Stimulated activated CD4-positive, alpha-beta T cell treated with anti-CD3 and anti-CD28 coated beads, Interleukin-15, amount 100 ng/mL, for 24 hours (primary cell): ENCODE measurements at places on chromosomes 1 and 21.
A peak's percentile ranks its signal among the peaks of the same experiment; 100 is the strongest.

DNA sequence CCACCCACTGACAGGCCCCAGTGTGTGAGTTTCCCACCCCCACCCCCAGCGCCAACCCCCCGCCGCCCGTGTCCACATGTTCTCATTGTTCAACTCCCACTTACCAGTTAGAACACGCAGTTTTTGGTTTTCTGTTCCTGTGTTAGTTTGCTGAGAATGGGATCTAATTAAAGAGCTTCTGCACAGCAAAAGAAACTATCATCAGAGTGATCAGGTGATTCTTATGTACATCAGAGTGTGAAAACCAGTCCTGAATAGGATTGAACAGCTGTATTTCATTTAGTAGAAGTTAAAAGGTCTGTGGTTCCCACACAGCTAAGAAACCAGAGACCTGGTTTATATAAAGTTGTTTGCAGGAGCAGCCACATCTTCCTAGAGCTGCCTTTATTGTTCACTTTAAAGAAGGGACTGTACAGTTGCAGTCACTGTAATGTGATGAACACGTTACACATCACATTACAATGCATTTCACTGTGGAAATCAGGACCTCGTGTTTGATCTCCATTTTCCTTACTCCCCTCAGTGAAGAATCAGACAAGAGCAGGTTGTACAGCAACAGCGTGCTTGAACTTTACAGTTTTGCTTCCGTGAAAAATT is 1.2 kb downstream of the GBP6 start:
- DNase-seq = no peak

DNA sequence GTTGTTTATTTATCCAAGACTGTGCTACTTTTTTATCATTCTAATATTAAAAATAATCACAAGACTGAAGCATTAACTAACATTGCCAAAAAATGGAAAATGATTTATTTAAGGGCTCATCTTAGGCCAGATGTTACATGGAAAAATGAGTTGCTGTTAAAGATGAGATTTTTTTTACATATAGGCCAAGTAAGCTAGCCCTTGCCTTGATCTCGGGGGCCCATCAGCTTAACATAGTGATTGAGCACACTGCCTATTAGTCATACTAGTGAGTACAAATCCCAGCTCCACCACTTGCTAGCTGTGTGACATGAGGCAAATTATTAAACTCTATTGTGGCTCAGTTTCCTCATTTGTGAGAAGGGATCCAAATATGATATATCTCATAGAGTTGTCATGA is 275.9 kb upstream of the SNX7 start:
- DNase-seq = no peak

DNA sequence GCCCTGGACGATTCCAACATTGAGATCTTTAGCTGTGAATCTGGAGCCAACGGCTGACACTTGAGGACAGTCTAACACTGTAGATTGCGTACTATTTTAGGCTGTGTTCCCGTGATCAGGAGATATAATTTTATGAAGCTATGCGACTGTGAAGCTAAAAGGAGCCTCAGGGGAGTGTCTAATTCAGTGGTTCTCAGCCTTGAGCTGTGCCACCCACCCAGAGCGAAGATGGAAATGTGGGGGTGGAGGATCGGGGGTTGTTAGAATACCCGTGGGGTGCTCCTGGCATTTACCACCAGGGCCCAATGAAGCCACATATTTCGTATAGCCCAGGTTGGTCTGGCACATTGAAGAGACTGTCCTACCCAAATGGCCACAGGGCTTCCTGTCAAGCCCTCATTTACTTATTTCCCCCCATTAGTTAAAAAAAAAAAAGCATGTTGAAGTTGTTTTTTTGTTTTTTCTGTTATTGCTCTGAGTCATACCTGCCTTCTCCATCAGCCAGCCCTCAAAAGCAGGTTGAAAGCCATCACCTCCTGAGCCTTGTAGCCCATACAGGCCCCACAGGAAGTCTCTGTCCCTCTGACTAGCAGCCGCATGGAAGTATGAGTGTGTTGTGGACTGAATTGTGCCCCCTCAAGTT is 141.7 kb downstream of the GALNT2 start:
- peak; percentile 58 for DNase-seq

DNA sequence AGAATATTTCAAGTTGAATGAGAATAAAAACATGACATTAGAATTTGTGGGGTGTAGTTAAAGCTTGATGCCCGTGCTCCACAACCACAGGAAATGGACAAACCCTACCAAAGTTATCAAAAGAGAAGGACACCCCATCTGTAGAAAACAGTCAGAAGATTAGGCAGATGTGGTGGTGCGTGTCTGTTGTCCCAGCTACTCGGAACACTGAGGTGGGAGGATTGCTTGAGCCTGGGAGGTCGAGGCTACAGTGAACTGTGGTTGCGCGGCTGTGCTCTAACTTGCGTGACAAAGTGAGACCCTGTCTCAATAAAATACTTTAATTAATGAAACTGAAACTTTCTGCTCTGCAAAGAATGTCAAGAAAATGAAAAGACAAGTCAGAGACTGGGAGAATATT is 1.5 kb upstream of the SPATC1L start:
- no peak for DNase-seq

- DNase-seq = no peak
Observed at GRCh38 chr1:93109578-93109977, 30.5 kb downstream of the MTF2 start.

DNA sequence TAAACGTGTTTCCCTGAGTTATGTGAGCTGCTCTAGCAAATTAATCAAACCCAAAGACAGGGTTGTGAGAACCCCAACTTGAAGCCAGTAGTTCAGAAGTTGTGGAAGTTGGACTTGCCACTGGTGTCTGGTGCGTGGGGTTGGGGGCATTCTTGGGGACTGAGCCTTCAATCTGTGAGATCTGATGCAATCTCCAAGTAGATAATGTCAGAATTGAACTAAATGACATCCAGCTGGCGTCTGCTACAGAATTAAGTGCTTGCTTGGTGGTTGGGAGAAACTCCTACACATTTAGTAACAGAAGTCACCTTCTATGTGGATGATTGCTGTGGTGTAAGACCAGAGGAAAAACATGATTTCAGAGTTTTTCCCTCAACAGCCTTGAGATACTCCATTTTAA is 207.4 kb downstream of the FGGY start:
- DNase-seq = no peak

DNA sequence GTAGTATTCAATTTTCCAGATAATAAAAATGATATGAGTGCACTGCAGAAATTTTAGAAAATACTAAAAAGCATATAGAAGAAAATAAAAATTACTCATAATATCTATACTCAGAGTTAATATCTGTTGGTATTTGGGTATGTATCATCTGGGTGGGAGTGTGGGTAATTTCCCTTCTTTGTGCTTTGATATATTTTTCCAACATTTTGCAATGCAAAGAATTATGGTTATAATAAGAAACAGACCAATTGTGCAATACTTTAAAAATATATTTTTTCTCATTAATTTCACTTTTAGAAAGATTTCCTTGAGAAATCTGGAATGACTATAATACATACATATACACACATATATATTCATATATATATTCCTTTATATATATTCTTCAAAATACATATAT is 665.7 kb downstream of the ADGRL2 start:
- no peak for DNase-seq
